Activated CD4-positive, alpha-beta T cell treated with anti-CD3 and anti-CD28 coated beads for 1 hour (primary cell): ENCODE measurements at places on chromosomes 4 and X.

- no peak for DNase-seq
Measured at GRCh38 chrX:14064626-14065432, 35.1 kb upstream of the GEMIN8 start.

DNA sequence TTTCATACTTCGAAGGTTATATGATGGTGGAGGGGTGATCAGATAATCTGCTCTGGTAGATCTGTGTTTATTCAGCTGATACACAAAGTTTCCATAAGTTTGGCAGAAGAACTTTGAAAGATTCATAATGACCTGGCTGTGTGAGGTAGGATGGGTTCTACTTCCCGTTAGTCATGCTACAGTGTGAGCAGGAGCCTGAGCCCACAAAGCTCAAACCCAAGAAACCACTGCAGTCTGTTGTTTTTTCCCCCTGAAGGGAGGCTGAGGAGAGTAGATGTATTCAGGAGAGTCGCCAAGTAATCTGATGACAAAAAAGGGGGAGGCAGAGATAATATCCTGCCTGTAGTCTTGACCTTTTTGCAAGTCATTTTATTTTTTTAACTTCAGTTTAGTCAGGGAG, 52.8 kb upstream of the PPP3CA start:
- no peak for DNase-seq

- DNase-seq = no peak
Measured at GRCh38 chr4:2363951-2364653, 54.3 kb downstream of the ZFYVE28 start.

DNA sequence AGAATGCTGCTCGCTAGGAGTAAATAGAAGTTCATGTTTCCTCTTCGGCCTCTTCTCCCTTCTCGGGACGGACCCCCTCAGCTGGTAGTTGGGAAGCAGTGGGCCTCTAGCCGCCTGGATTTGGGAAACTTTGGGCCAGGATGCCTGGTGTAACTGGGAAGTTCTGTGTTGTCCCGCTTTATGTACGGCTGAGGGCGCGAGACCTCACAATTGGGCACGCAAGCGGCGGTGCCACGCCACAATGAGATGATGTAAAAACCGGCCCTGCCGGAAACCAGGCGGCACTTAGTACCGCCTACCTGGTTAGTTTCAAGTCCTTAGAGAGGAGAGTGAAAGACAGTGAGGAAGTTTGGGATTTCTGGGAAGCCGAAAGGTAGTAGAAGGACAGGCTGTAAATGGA, at the start of gene CT83:
Gene CT83, minus strand, starts transcription at position 155 of the 400 bp plus-strand sequence. Its CDS starts 120 bp downstream, at position 35.
- DNase-seq = no peak

GRCh38 chr4:114924311-114924710, 189.1 kb downstream of the NDST4 start:
- DNase-seq = no peak

DNA sequence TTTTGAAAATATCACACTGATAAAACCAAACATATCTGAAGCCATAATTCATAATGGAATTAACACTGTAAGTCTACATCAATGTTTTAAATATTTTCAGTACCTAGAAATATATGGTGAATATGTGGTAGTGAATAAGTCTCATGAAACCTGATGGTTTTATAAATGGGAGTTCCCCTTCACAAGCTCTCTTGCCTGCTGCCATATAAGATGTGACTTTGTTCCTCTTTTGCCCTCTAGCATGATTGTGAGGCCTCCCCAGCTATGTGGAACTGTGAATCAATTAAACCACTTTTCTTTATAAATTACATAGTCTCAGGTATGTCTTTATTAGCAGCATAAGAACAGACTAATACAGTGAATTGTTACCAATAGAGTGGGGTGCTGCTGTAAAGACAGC, 536.8 kb upstream of the GALNT7 start:
- no peak for DNase-seq

GRCh38 chrX:10350221-10350620, 193.4 kb downstream of the CLCN4 start:
- DNase-seq = no peak

DNA sequence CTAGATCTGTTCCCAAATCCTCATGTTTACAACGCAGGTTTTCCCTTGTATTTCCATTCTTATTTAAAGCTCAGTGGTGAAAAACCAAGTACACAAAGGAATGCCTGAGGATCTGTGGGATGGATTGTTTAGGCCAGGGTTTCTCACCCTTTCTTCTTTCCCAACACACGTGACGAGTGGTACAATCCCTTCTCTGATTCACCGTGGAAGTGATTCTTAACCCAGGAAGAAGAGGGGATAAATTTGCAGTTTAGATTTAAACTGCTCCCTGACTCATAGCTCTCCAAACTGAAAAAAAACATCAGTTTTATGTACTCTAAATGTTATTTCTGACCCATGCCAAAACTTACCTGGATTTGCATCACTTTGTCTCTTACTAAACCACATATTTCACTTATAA, 17.0 kb downstream of the PAQR3 start:
- DNase-seq = no peak

DNA sequence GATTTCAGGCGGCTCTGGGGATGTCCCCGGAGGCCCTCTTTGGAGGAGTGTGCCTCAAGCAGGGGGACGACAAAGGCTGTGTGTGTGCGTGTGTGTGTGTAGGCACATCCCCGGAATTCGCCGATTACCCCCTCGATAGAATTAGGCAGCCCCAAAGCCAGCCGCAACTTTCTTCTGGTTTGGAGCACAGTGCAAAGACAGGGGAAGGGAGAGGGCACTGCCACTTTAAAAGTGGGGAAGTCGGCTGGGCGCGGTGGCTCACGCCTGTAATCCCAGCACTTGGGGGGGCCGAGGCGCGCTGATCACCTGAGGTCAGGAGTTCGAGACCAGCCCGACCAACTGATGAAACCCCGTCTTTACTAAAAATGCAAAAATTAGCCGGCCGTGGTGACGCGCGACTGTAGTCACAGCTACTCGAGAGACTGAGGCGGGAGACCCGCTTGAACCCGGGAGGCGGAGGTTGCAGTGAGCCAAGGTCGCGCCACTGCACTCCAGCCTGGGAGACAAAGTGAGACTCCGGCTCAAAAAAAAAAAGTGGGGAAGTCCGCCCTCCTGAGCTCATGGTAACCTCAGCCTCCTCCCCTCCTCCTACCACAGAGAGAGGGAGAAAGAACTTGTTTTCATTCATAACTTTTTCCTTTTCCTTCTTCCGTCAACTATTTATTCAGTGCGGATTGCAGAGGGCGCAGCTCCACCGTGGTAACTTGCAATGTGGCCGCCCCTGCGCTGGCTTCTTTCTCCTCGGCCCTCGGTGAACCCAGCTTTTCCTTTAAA, 2.4 kb downstream of the SPRY1 start:
- DNase-seq = no peak

GRCh38 chr4:10656988-10657387, 27.6 kb downstream of the CLNK start:
- DNase-seq = no peak

DNA sequence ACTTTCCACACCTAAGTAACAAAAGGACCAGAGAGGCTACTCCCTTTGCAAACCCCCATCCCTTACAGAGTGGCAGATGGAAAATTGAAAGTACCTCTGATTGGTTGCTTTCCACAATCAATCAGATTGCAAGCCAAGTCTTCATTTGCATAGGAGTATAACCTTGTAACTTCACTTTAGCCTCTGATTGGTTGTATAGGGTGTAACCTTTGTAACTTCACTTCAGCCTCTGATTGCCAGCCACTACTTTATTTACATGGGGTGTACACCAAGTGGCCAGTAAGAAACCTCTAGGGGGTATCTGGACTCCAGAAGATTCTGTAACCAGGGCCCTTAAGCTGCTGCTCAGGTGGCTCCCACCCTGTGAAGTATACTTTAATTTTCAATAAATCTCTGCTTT, 48.6 kb downstream of the GPC4 start:
- DNase-seq = no peak

GRCh38 chr4:102355748-102356147, 10.5 kb upstream of the SLC39A8 start:
- no peak for DNase-seq

GRCh38 chrX:115522952-115523351, 38.0 kb upstream of the PLS3 start:
- no peak for DNase-seq

GRCh38 chr4:43496188-43496587, 603.7 kb downstream of the GRXCR1 start:
- DNase-seq = no peak

DNA sequence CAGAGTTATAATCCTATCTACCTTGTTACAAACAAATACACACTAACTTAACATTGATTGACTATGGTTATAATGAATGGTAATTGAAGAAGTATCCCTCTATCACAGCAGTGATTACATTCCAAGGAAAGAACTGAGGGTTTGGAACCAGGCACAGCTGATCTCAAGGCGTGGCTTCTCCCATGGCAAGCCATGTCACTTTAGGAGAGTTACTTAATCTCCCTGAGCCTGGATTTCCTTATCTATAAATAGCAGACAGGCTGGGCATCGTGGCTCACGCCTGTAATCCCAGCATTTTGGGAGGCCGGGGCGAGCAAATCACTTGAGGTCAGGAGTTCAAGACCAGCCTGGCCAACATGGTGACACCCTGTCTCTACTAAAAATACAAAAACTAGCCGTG, 25.6 kb downstream of the SORBS2 start:
- DNase-seq = no peak

- no peak for DNase-seq
Measured at GRCh38 chrX:12241026-12241425, 102.8 kb downstream of the FRMPD4 start.

- DNase-seq = no peak
Measured at GRCh38 chrX:153728095-153728494, 3.4 kb downstream of the ABCD1 start.

DNA sequence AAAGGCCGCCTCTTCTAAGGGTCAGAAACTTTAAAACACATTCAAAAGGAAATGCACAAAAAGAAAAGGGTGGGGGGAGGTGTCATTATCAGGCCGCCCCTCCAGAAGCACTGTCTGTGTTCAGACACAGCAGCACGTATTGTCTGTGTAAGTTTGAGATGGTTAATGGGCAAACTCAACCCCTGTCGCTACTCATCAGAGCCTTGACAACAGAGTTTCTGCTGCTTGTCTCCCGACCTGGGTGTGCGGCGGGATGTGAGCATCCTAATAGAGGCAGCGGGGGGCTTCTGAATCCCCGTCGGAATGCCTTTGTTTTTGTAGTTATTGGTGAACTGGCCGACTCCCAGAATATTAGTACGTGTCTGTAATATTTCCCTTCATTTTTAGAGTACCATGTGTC, 158.9 kb downstream of the DCTD start:
- DNase-seq = no peak

DNA sequence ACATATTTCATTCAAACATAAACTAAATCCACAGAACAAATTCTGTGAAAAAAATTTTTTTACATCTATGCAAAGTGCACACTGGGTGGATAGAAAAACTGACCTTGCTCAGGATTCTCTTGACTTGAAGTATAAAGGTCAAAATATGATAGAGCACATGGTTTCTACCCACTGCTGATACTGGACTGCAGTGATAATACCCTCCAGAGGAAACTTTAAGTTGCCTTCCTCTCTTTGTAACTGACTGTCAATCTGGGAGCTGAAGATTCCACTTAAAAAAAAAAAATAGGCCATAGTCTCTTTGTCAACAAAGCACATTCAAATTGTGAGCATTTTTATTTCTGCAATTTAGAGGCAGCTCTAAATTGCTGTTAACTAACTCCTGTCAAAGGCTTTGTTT, 3.2 kb upstream of the AMMECR1 start:
- no peak for DNase-seq

GRCh38 chr4:1614854-1615595, 69.1 kb downstream of the FAM53A start:
- DNase-seq = no peak
